ENCODE measurements at places on chromosomes 12 and 14.

DNA sequence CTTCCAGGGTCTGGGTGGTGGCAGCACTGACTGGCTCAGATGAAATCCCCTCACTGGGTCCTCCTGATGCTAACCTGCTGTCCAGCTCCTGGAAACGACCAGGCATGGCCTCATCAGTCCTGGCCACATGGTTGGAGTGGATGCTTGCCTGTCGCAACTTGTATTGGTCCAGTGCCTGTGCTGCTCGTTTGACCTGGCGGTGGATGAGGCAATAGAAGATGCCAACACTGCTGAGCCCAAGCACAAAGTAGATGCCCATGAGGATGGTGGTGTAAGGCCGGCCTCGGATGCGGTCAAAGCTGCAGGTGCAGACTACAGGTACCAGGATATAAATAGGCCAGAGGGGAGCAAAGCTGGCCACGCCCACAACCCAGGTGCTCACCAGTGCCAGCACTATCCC is 1.2 kb downstream of the GPR84 start:
- no peak for DNase-seq

- no peak for DNase-seq
Observed at GRCh38 chr14:56524971-56525677, 54.5 kb upstream of the TMEM260 start.

- no peak for DNase-seq
Observed at GRCh38 chr12:68240975-68241374, 12.4 kb downstream of the IL22 start.

DNA sequence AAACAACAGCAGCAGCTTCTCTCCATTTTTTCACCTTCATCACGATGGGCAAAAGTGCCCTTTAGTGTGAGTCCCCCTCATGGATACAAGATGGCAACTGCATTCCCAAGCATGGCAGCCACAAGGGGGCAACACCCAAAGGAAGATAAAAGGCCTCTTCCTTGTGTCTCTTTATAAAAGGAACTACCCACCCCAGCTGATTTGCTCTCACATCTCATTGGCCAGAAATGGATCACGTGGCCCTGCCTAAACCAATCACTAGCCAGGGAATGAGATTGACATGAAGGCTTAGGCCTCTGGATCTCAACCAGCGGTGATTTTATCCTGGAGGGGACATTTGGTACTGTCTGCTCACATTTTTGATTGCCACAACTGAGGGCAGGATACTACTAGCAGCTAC is 21.9 kb upstream of the IFT81 start:
- DNase-seq = peak; percentile 94

- DNase-seq = no peak
Observed at GRCh38 chr12:123868791-123869190, 103.8 kb downstream of the CCDC92 start.

DNA sequence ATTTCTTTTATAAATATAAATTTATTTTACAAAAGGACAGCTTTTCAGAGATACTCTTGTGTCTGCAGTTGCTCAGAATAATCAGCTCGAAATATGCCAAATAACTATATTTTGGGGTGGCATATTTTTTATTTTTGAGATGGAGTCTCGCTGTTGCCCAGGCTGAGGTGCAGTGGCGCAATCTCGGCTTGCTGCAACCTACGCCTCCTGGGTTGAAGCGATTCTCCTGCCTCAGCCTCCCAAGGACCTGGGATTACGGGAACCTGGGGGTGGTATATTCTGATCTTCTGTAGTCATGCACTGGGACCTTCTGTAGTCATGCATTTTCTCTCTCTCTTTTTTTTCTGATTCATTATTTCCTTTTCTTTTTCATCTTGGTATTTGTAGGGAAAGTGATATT is 135.0 kb upstream of the AMIGO2 start:
- no peak for DNase-seq
